ENCODE measurements at places on chromosomes 16 and 17.

GRCh38 chr17:8397636-8398035 lies at the start of gene RNF222:
TSS of gene RNF222 (minus strand) at chr17:8397827. CDS start at chr17:8393461, 4,366 bp downstream.
- DNase-seq: no peak

DNA sequence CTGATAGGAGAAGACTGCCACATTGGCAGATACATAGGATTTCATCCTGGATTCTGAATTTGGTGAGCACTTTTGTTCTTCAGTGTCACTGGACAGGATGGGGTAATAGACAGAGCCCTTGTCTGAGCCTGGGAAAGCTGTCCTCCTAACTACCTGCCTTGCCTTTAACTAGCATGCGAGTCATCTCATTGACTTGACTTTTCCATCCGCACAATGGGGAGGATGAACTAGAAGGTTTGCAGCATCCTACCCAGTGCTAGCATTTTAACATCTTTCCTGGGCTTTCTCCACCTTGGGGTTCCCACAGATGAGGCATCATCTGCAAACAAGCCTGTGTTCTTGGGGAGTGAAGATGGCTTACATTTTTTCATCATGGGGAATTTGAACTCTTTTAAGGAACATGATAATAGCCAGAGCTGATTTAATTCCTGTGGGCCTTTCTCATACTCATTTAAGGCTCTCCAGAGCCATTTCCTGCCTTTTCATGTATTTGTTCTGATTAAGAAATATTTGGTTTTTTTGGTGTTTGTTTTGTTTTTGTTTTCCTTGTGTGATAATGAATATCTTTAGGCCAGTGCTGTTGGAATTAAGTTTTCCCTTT lies 139.5 kb downstream of the MSI2 start:
- no peak for DNase-seq

GRCh38 chr17:78654325-78654724 lies 77.1 kb upstream of the DNAH17 start:
- no peak for DNase-seq

DNA sequence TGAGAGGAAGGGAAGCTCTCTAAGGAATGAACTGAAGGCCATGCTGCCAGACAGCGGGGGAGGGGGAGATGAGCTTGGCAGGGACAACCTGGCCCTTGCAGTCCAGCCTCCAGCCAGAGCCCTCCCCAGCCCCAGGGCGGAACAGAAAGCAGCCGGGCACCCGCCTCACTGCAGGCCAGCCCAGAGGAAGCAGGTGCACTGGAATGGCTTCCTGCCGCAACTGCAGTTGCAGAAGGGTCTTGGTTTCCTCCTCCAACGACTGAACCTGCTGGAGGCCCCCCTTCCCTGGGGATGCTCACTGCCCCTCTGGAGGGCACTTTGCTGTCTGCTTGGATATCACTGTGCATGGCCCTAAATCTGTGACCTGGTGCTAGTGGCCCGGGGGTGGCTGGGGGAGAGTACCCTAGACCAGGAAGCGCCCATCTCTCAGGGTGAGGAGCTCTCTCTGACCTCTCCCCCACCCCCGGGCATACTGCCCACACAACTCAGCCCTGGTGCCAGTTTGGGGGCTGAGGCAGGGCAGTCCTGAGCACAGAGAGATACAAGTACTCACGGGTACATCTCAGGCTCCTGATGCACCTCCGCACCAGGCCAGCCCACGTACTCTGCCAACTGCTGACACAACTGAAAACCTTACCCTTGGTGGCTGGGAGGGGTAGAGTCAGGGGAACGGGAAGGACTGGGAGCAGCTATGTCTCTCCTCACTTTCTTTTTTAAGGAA lies 41.1 kb downstream of the MYO18A start:
- no peak for DNase-seq

- no peak for DNase-seq
Measured at GRCh38 chr17:37791447-37792399, 46.9 kb upstream of the HNF1B start.

DNA sequence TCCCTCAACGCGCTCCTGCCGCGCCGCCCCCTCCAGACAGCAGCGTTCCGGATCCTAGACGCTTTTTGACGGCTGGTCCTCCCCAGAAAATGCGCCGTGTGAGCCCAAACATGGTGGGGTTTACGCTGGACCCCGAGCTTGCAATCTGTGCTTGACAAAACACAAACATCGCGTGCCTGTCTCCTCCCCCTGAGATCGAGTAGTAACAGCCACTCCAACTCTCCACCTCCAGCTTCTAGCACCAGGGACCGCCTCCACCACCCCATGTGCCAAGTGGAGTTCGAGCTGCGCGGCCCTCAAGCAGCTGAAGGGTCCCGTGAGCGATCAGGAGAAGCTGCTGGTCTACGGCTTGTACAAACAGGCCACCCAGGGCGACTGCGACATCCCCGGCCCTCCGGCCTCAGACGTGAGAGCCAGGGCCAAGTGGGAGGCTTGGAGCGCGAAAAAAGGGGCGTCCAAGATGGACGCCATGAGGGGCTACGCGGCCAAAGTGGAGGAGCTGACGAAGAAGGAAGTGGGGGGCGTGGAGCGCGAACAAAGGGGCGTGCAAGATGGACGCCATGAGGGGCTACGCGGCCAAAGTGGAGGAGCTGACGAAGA lies 656 bp upstream of the GEMIN4 start:
- no peak for DNase-seq

- no peak for DNase-seq
Measured at GRCh38 chr16:89054261-89054661, 39.4 kb upstream of the ACSF3 start.

GRCh38 chr17:15083225-15083624 lies 181.9 kb downstream of the PMP22 start:
- no peak for DNase-seq

GRCh38 chr17:10162096-10162495 lies 36.3 kb downstream of the GAS7 start:
- DNase-seq: no peak

DNA sequence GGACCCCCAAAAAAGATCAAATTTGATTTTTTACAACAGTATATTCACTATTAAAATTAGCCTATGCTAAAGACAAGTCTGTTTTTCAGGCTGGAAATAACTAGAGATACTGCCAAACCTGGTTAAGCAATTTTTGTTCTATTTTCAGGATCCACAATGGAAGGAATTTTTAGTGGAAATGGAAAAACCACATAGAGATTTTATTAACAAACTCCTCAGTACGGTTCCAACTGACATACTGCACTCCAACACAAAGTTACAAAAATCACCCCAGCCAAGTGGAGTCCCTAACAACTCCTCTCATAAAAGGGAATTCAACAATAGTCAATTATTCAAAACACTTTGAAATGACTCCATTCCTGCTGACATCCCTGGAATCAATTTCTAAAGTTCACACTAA lies 101.6 kb upstream of the TOB1 start:
- DNase-seq: no peak

- DNase-seq: no peak
Measured at GRCh38 chr17:2453325-2453724, 52.5 kb upstream of the MNT start.

DNA sequence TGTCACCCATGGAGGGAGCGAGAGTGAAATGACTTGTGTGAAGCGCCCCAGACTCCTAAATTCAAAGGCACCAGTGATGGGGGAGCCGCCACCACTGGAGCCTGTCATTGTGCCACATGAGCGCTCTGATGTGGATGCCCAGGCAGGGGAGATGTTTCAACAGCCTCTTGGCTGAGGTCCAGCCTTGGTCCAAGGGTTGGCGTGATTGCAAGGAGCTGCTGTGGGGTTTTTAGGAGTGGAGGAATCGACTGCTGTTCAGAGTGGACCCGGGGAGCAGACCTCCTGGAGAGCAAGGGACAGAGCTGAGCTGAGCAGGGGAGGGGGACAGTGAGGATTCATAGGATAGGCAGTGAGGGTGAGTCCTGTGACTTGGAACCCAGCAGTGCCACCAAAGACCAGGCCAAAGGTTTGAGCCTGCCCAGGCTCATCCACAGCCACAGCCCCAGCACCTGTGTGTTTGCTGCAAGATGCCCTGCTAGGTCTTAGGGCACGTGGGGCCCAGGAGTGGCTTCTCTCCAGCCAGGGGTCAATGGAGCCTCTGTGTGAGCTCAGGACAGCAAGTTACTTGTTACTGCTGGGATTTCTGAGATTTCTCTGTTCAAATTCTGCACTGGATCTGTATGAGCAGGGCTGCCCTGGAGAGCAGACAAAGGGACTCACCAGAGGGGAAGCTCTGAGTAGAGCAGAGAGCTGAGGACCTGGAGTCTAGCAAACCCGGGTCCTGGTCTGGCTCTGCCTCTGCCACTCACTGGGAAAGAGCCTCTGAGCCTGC lies 20.3 kb downstream of the RHBDL3 start:
- no peak for DNase-seq

- DNase-seq: no peak
Measured at GRCh38 chr16:12392585-12393091, 411.0 kb downstream of the CPPED1 start.

GRCh38 chr16:85391769-85392583 lies 221.1 kb upstream of the GSE1 start:
- no peak for DNase-seq

DNA sequence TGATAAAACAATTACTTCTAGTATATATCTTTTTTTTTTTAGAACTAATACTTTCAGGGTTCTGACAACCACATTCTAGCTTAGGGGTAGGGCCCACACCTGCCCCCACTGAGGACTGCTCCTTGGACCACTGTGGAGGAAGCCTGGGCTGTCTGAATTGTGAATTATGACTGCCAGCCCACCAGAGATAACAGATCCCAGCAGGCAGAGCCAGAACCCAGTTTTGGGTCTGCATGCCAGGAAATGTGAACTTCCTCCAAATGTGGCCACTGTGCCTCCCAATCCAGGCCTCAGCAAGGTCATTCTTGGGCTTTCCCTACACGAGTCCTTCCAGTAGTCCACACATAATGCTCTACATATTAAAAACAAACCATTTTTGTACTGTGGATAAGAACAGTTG lies 15.9 kb downstream of the VEZF1 start:
- DNase-seq: no peak

- no peak for DNase-seq
Measured at GRCh38 chr17:77306048-77306789, 165.4 kb downstream of the SEC14L1 start.

GRCh38 chr17:38341035-38341721 lies 2.6 kb downstream of the GPR179 start:
- no peak for DNase-seq

DNA sequence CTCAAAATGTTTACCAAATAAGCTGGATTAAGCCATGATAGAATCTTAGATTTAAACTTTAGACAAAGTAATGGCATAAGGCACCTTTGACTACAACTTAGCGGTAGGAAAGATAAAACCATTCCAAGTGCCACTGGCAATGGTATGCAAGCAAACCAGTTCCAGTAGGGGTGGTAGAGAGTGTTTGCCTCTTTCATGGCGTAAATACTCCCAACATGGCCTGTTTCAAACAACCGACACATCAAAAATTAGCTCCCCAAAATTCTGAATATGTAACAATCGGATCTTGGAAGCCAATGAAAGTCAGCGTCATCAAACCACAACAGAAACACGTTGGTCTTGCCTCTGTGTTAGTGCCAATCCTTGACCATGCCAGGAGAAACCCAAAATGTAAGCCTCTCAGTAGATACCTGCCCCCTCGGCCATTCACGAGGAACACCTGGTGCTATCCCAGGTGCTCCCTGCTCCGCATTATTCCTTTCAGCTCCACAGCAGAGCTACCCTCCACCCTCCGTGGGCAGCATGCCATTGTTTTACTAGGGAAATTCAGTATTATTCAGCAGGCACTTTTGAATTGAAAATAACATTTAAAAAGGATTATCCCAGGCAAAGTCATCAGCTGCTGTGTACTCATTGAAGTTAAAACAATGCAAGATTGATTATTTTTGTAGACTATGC lies 307.8 kb upstream of the CDH11 start:
- DNase-seq: no peak
